ENCODE measurements at places on chromosomes 6 and 20.

DNA sequence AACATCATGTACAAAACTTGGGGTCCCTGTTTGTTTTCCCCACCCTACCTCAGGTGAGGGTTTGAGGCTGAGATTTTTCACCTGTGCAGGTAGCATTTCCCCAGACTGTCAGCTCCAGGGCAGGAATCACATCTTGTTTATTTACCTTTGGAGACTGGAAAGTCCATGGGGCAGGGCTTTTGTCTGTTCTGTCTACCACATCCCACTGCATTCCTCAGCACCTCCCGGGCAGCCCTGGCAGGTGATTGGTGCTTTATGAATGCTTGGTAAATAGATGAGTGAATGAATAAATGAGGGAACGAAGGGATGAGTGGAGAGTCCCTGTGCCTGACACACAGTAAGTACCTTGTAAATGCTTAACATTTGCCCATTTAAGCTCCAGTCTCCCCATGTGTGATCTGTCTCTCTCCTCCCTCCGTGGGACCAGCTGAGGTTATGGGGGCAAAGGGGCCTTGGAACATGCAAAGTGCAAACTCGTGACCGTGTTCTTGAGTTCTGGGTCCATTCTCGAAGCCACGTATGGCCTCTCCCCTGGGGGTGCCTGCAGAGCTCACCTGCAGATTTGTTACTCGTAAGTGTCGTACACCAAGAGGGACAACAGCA lies 69.7 kb upstream of the PMEPA1 start:
- DNase-seq: peak; percentile 41

DNA sequence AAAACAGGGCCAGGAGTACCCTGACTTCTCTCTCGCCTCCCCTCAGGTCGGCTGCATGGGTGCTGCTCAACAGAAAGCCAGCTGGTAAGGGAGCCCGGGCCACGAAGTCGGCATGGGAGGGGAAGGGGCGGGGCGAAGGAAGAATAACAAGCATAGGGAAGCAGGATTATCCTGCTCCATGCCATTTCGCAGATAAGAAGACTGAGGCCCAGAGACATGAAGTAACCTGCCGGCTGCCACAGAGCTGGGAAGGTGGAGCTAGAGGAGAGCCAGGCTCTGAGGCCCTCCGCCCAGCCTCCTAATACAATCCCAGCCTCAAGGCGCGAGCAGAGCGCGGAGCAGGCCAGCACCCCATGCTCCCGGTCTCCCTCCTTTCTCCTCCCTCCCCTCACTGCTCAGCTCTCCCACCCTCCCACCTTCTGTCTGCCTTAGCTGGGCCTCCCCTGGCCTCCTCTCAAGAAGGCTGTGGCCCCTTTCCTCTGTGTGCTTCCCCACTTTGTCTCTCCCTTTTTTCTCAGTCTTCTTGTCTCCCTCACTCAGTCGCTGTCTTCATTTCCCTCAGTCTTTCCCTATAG lies 13.2 kb upstream of the HMGA1 start:
- DNase-seq: no peak

DNA sequence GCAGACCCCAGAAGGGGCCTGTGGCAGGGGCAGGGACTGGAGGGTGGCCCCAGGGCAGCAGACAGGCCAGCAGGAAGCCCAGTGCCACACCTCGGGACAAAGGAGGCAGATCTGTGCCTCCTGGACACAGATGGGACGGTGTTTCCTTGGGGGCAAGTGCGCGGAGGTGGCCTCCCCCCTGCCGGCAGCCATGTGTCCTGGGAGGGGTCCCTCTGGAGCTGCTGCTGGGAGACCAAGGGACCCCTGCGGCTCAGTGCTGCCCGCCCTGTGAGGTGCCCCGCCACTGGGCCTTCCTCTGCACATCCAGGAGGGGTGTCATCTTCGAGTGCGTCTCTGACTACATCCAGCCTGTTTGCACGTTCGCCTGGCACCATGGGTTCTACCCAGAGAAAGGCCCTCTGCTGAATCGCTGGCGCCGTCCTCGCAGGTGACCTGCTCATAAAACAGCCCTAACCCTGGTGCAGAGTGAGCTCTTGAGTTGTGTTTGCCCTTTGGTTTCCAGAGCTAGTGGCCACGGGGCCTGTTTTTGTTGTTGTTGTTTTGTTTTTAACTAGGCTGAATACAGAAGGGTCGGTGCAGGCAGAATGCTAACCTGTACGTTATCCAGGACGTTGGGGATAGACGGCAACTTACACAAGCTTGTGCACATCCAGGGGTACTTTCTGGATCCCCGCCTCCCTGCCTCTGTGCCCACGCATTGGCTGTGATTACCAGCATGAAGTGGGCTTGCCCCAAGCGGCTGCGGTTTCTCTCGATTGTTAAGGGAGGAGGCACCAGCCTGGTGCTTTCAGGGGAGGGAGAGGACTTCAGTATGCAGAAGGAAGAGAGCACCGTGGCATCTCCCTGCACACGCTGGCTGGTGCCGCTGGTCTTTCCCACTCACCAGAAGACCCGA lies 1.3 kb upstream of the KCNQ2 start:
- no peak for DNase-seq

DNA sequence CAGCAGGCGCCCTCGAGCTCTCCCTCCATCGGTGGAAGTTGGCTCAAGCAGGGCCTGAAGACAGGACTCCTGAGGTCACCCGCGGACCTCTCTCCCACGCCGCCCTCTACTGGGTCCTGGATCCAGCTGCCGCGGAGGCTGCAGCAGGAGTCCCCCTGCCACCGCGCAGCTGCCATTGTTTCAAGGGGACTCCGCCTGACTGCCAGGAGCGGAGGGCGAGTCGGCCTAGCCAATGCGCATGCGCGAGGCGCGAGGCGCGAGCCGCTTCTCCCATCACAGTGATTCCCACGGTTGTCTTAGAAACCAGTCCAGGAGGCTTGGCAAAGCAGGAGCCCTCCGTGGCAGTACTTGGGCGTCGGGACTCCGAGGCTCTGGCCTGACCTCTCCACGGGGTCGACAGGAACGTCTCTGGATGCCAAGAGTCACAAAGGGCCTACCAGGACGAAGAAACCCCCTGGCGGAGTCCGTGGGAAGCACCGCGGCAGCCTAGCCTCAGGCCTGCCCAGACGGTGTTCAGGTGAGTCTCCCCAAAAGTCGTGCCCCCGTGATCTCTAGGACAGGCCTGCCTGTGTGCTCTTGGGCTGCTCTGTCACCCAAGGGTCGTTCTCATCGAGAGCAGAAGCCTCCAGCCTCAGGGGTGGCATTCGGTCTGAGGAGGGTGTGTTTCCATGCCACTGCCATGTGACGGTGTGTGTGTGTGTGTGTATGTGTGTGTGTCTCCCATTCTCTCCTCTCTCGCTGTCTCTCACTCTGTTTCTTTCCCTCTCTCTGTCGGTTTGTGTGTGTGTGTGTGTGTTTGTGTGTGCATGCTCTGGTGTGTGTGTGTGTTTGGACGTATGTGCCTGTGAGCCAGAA lies 290.6 kb upstream of the ZNF337 start:
- peak; percentile 83 for DNase-seq

DNA sequence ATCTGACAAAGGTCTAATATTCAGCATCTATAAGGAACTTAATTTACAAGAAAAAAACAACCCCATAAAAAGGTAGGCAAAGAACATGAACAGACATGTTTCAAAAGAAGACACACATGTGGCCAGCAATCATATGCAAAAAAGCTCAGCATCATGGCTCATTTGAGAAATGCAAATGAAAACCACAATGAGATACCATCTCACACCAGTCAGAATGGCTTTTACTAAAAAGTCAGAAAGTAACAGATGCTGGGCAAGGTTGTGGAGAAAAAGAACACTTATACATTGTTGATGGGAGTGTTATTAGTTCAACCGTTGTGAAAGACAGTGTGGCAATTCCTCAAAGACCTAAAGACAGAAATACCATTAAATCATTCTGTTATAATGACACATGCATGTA lies 289.9 kb upstream of the MMS22L start:
- DNase-seq: no peak

DNA sequence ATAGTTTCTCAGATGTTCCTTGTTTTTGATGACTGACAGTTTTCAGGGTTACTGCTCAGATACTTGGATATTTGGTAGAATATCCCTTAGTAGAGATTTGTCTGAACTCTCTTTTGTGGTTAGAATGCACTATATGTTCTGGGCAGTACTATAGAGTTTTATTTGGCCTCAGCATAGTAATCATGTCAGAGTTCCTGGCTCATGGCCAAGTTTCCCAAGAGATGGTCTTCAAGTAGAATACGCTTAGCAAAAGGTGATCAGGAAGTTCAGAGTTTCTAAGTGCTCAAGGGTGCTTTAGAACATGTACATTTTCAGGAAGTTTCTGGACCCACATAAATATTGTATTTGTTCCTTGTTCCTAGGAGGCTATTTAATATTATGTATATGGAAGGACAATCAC lies 1209.7 kb upstream of the GJE1 start:
- peak; percentile 9 for DNase-seq

- DNase-seq: no peak
Measured at GRCh38 chr6:168012431-168013249, 15.2 kb downstream of the KIF25 start.

GRCh38 chr20:36463212-36464061 lies 77.9 kb upstream of the MYL9 start:
- no peak for DNase-seq

DNA sequence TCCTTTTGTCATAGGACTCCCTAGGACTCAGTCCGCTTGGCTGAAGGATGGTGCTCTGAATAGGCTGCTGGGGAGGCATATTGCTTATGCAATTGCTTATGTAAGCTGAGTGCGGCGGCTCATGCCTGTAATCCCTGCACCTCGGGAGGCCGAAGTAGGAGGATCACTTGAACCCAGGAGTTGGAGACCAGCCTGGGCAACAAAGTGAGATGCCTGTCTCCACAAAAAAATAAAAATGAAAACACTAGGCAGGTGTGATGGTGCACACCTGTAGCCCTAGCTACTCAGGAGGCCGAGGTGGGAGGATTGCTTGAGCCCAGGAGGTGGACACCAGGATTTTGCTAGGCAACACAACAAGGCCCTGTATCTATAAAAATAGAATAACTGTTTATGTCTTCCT lies 81.3 kb downstream of the EYA2 start:
- DNase-seq: no peak

DNA sequence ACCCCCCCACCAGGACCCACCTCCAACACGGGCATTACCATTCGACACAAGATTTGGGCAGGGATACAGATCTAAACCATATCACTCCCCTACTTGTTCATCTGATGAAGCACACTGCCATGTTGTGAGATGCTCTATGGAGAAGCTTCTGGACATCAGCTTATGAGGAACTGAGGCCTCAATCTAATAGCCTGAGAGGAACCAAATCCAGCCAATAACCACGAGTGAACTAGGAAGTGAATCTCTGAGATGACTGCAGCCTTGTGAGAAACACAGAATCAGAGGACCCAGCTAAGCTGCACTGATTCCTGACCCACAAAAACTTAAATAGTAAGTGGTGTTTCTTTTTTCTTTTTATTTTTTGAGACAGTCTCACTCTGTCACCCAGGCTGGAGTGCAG lies 21.6 kb upstream of the ZBTB2 start:
- DNase-seq: no peak

- no peak for DNase-seq
Measured at GRCh38 chr6:122400462-122401089, 1.1 kb downstream of the HSF2 start.
